NCI-H446 (cell line): ENCODE measurements at places on chromosomes 6 and 20.

DNA sequence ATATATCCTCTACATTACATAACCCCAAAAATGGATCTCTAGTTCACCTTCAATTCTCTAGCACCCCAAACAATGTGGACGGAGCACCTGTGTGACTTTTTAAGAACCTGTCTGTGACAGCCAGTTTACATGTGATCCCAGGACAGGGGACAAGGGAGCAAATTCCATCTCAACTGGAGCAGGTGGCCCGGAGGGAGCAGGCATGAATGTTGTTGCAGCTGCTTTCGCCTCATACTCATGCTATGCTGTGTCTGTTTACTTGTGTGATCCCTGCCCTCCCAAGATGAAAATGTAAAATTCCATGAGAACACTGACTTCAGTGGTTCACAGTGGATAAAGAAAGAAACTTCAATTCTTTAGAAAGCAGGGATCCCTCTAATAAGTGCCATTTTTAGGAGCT is 600.3 kb downstream of the CDH26 start:
- no peak for DNase-seq

GRCh38 chr20:41014561-41015088 is 14.0 kb upstream of the TOP1 start:
- DNase-seq: no peak

- DNase-seq: no peak
Measured at GRCh38 chr20:34427331-34427730, 64.3 kb downstream of the ITCH start.

- DNase-seq: no peak
Measured at GRCh38 chr20:2341336-2341735, 39.4 kb upstream of the TGM6 start.

DNA sequence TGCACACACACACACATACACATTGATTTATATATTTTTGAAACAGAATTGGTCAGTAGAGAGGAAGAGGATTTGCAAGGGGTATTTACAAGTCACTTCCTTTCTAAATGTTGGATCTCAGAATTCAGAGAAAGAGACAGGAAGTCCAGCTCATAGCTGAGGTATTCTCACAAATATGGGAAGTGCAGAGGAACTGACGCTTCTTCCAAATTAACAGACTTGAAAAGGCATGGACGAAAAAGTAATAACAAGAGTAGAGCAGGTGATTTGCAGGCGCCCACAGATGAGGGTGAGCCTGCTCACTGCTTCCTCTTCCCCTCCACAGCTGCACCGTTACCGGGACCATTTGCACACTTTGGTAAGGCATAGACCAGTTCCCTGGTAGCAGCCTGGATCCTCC is 246.4 kb downstream of the PHACTR1 start:
- no peak for DNase-seq

GRCh38 chr6:131101911-131102680 is 33.2 kb upstream of the AKAP7 start:
- DNase-seq: no peak
